Ureter (tissue), 1 donor: ENCODE measurements at places on chromosomes 1 and 21.

- DNase-seq: no peak
These were observed 118.5 kb downstream of the APP start for GRCh38 chr21:26052057-26052456.

DNA sequence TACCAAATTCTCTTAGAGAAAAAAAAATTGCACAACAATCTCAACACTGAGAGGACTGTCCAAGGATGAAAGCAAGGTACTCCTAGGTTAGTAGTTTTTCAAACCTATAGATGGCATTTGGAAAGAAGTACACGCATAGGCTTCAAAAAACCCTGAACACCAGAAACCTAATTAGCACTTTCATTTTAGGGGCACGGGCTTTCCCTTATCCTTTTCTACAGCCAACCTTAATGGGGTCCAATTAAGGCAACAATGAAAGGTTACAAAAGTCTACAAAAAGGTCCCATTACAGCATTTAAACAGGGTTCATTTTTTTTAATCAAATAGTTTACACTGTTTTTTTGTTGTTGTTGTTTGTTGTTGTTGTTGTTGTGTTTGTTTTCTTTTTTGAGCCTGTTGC is 6.2 kb downstream of the KDM5B start:
- DNase-seq: no peak

DNA sequence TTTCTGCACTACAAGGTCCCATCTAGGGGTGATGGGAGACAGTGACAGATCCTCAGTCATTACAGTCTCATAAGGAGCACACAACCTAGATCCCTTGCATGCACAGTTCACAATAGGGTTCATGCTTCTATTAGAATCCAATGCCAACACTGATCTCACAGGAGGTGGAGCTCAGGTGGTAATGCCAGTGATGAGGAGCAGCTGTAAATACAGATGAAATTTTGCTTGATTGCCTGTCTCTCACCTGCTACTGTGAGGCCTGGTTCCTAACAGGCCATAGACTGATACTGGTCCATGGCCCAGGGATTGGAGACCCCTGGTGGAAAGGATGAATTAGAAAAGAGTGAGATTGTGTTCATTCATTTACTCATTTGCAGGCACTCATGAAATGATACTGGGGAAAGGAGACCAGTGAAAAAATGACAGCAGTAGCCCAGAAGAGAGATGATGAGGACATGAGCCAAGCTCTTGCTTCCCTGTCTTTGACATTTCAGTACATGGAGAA is 251.6 kb upstream of the DUSP10 start:
- DNase-seq: no peak

DNA sequence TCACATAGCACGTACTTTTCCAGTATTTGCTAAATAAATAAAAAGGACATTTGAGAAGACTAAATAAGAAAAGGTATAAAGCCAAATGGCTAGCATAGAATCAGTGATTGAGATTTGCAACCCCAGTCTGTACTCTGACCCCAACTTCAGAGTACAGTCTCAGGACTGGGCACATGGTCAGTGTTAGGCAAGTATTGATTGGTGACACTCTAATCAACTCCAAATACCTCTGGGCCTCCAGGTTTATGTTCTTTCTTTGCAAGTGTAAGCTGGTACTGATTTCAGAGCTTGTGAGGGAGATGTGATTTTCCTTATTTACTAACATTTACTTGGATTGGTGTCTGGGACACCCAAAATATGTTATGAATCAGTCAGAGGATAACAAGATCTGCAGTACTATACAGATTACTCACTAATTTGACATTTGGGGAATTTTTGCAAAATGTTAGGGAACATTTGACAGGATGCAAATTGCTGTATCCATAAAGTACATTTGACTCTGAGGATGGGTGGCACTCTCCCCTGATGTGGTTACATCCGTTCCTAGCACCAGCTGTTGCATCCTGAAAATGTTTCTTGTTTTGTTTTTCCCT is 34.2 kb downstream of the LMO4 start:
- no peak for DNase-seq

GRCh38 chr21:35420656-35421055 is 371.6 kb upstream of the RUNX1 start:
- no peak for DNase-seq

- DNase-seq: peak; percentile 77
These were observed 4.8 kb downstream of the MX2 start for GRCh38 chr21:41366522-41367151.

- no peak for DNase-seq
These were observed 470.5 kb downstream of the LTN1 start for GRCh38 chr21:28522014-28522799.

GRCh38 chr1:238562341-238562740 is 671.6 kb upstream of the ZP4 start:
- no peak for DNase-seq

- peak; percentile 45 for DNase-seq
These were observed at the start of gene TFF3 for GRCh38 chr21:42315296-42315891. Gene TFF3, minus strand, starts transcription at chr21:42315409. Its CDS starts 35 bp downstream, at chr21:42315374.

GRCh38 chr21:35915030-35915429 is 145.3 kb downstream of the SETD4 start:
- DNase-seq: no peak

GRCh38 chr1:155083052-155083541 is 4.5 kb downstream of the EFNA3 start:
- no peak for DNase-seq

DNA sequence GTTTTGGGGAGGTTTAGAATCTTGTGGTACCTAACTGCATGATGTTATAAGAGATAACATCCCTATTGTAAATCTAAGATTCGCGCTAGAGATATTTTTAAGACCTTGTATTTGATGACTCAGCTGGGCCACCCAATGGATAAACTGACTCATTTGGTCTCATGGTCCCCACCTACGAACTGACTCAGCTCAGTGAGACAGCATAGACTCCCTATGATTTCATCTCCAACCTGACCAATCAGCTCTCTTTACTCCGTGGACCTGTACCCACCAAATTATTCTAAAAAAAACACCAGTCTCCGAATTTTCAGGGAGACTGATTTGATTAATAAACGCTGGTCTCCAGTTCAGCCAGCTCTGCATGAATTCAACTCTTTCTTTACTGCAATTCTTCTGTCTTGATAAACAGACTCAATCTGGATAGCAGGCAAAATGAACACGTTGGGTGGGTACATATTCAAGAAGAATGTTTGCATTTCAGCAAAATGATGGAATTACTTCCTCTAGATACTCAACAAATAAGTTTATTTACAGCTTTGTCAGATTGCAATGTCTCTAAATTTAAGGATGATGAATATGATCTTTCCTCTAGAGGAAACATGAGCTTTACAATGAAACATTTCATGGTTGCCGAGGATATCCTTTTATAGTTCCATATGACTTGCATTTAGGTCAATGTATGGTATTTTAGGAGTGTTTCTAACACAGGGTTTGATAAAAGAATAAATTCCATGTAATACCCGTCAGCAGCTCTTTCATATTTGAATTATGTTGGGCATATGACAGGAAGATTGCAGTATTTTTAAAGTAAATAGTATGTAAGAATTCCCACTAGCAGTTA is 516.6 kb upstream of the RGS18 start:
- no peak for DNase-seq

- no peak for DNase-seq
These were observed 120.5 kb upstream of the RUNX1 start for GRCh38 chr21:35169574-35169973.

- no peak for DNase-seq
These were observed 35.2 kb upstream of the PLA2G4A start for GRCh38 chr1:186793582-186793927.

DNA sequence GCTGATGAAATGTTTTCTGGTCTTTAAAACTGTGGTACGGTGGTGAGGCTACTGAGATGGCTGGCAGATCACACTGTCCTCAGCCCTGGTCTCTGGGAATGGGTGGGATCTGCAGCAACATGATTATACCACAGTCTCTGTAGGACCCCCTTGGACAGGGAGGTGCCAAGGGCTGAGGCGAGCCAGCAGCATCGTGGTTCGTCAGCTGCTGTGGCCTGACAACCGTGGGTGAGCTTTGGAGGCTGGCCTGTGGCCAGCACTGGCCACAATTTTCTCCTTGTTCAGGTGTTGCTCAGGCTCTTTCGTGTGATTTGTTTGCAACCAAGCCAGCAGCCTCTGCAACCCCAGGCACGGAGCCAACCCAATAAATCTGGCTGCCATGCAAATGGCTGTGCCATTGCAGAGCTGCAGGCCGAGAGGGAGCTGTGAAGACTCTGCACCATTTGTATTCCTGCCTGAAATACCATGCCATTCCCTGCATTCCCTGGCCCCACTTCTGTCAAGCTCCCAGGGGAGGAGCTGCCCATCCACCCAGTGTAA is 70.9 kb downstream of the PCP4 start:
- peak; percentile 46 for DNase-seq

DNA sequence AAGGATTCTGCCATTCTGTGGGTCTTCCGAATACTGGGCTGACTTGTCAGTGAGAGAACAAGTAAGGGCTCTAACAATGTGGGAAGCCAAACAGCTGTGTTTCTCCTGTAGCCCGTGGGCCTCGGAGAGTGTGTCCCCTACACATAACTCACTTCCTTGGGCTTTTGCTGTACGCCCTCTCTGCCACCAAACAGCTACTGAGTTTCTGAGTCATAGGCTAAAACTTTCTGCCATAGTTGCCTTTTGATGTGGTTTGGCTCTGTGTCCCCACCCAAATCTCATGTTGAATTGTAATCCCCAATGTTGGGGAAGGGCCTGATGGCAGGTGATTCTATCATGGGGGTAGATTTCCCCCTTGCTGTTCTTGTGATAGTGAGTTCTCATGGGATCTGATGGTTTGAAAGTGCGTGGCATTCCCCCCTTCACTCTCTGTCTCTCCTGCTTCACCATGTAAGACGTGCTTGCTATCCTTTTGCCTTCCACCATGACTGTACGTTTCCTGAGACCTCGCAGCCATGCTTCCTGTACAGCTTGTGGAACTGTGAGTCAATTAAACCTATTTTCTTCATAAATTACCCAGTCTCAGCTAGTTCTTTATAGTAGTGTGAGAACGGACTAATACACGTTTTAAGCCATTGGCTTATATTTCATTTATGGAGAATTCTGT is 194.8 kb upstream of the HMCN1 start:
- DNase-seq: no peak

DNA sequence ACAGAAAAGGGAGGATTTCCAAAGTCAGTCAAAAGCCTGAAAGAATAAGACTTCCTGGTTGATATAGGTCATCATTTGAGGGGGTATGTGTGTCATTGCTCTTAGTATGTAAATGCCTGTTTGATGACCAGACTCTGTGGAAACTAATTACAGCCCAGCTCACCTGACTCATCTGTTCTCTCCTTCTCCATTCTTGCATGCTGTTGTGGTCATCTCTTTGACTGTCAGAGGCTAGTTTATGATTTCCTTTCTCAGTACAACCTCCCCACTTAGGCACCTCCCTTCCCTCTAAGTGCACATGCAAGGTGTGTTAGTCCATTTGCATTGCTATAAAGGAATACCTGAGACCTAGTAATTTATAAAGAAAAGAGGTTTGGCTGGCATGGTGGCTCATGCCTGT is 2.4 kb upstream of the C1orf116 start:
- no peak for DNase-seq

DNA sequence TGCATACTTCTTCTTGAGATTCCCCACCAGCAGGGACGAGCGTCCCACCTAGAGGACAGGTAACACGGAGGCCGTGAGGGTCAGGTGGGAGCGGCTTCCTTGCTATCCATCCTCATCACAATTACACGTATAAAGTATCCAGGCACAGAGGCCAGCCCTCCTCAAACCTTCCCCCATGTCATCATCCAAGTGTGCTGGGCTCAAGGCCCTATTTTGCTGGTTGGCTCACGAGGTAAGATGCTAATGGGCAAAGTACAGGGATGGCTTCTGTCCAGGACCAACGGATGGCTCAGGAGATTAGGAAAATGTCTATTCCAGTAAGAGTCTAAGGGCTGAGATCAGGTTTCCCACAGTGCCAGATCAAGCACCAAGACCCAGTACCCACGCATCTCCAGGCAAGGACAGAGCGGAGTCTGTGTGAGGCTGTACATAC is 11.5 kb upstream of the A3GALT2 start:
- no peak for DNase-seq

DNA sequence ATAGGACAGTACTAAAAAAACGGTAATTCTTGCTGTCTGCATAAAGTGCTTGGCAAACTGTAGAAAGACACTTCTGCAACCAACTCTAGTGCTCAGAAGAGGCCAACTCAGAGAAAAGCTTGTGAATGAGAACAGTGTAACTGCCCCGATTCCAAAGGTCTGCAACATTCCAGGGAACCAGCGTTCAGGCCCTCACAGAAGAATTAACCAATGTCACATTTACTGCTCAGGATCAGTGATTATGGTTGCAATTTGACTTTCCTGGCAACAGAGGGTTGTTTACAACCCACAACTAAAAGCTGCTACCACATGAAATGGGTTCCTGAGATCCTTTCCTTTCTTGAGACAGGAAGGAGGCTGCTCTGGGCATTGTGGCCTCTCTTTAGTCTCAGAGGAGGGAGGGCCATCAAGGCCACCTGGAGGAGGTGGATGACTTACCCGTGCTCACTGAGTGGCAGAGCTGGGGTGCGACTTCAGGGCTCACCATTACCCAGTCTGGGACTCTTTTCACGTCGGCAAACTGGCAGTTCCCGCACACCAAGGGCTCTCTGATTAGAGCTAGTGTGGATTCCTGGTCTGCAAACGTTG is 15.3 kb downstream of the SRSF4 start:
- DNase-seq: no peak

GRCh38 chr21:43880111-43880985 is 15.3 kb downstream of the AGPAT3 start:
- no peak for DNase-seq

DNA sequence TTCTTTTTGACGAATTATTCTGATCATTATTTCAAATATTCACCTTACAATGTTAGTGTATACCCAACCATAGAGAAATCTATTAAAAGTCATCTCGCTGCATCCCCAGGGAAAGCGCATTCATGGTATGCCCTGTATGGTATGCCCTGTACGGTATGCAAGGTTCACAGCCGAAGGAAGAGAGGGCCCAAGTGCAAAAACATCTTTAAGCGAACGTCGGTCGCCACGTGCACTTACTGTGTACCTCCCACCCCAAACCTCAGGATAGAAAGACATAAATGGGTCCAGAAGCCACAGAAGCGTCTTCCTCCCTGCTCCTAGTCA is 14.4 kb downstream of the HLX start:
- DNase-seq: no peak

DNA sequence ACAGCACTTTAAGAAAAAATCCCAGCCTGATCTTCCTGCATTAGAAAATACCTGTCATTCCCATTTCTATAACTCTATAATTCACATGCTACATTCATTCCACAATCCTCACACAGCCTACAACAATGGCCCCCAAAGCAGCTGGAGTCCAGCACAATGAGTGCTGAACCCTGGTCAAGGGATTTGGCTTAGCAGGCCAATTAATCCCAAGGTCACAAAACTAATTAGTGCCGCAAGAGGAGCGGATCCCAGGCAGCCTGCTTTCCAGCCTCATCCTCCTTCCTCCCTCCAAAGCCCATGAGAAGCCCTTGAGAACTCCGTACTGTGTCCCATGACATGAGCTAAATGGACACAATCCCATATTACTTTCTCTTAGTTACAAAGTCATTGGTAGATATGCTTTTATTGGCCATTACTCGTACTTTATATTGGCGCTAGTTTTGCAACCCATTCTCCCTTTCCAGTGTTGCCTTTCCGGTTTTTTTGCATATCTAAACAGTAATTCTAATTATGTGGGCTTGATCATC is 94.8 kb downstream of the DAB1 start:
- DNase-seq: no peak
